Activated CD8-positive, alpha-beta T cell treated with anti-CD3 and anti-CD28 coated beads for 36 hours (primary cell): ENCODE measurements at places on chromosomes 5 and 9. TPM values are rescaled to one million over a fixed set of nuclear protein-coding genes. Genes with fewer than 3 reads are reported as not detected.

PLPPR1 gene
- total RNA-seq: not detected

DNA sequence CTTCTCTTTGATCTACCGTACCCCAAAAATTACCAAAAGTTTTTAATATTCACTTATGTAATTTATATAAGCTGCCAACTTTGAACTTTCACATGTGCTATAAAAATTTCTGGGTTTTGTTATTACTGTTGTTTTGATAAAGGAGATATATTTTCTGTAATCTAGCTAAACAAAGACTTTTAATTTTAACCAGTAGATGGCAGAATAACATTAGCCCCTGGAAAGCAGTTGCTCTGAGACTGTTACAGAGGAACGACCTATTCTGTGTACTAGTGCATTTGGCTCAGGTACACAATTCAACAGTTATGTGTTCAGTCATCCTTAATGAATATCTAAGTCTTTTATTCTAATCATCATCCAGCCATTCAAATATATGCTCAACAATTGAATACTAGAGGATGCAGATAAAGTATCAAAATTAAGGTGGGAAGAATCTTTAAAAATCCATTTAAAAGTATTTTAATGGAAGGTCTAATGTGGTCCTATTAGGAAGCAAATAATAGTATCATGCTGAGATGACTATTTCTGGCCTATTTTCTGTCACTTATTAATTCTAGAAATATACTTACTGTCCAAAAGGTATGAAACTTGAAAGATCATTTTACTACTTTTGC lies 8.6 kb downstream of the KLHL9 start:
- DNase-seq: no peak
- H3K27me3 ChIP-seq: no peaks in the 10 kb centered on the region
- peaks cover 42% of the 10 kb centered on the region for H3K4me1 ChIP-seq

DNA sequence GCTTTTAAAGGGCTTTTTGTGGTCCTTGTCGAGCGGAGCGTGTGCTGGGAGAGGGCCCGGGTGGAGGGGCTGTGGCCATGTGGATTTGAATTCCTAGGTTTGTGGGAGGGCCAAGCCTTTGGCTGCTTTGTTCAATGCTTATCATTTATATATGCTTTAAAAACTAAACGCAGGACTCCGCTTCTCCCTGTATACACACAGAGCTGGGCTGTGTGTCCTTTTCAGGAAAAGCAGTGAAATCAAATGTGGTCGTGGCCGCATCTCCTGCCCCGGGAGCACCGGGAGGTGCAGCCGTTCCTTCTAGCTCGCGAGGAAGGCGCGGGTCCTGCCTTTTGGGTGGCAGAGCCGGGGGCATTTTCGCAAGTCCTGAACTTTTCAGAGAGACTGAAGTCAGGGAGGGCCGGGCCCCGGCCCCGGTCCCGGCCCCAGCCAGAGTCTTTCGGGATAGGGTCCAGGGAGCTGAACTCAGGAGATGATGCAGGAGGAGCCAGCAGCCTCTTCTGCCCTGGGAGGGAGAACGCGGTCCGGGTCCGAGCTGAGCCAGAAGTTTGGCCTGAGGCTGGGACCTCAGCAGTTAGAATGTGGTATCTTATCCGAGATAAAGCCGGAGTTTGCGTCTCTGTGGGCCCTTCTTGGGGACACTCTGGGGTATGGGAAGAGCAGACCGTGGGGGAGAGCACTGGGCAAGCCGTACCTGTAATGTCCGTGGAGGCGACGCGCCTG lies 158.8 kb downstream of the C9orf152 start:
- peaks cover 26% of the 10 kb centered on the region for H3K4me1 ChIP-seq
- peaks cover 34% of the 10 kb centered on the region for H3K27me3 ChIP-seq
- peak; percentile 9 for DNase-seq
- no peak overlapping the region for H3K27ac ChIP-seq
- no peaks in the 10 kb centered on the region for H3K36me3 ChIP-seq
- peak overlapping the region; percentile 76 for H3K4me3 ChIP-seq

DNA sequence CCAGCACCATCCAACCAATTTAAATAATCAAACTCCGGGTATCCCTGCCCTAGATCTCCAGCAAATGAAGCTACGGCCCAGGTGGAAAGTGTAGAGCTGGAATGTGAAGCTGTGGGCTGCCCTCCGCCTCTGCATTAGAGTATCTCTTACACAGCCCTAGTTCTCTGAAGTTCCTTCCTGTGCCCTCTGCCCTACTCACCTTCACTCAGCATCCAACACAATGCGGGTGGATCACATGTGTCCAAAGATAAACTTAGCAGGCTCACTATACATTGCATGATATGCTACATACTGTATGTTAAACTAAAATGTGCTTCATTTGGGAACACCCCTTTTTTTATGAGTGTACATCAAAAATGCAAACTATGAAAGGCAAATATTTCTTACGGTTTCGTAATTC lies 70.0 kb upstream of the RAD23B start:
- peak; percentile 13 for DNase-seq
- no peak overlapping the region for H3K4me3 ChIP-seq
- peaks cover 15% of the 10 kb centered on the region for H3K4me1 ChIP-seq
- H3K27ac ChIP-seq: peak overlapping the region; percentile 82
- H3K36me3 ChIP-seq: no peaks in the 10 kb centered on the region

DNA sequence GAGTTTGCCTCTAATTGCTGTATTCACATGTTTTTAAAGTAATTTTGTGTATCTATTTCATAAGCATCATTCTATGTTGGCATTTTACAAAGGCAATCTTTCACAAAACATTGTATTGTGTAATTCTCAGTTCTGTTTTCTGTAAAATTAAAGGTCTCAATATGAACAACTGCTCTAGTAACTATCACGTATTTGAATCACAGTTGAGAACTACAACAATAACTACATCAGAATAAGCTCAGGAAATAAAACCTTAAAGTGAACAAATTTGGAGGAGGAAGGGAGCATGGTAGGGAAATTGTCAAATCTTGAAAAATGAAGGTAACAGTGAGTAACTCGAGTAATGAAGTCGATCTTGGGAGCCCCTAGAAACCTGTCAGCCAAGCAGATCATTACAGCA lies 22.5 kb upstream of the CAMK4 start:
- no peak for DNase-seq
- H3K4me1 ChIP-seq: peaks cover 18% of the 10 kb centered on the region
- no peak overlapping the region for H3K27ac ChIP-seq
- peaks cover 4% of the 10 kb centered on the region for H3K27me3 ChIP-seq

DNA sequence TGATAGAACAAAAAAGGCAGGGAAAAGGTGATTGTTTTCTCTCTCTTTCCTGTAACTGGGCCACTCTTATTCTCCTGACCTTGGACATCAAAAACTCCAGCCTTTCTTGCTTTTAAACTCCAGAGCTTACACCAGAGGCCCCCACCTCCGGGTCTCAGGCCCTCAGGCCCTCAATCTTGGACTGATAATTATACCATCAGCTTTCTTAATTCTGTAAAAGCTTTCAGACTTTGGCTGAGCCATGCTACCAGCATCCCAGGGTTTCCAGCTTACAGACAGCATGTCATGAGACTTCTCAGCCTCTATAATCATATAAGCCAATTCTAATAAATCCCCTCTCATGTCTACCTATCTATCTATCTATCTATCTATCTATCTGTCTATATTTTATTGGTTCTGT lies 137.7 kb downstream of the SNX18 start:
- DNase-seq: no peak
- H3K36me3 ChIP-seq: no peaks in the 10 kb centered on the region
- H3K27ac ChIP-seq: no peak overlapping the region
- H3K27me3 ChIP-seq: no peaks in the 10 kb centered on the region
- H3K4me1 ChIP-seq: peaks cover 13% of the 10 kb centered on the region

GRCh38 chr9:8649160-8649559 lies 849.6 kb upstream of the DMAC1 start:
- H3K36me3 ChIP-seq: no peaks in the 10 kb centered on the region
- H3K4me3 ChIP-seq: no peak overlapping the region
- no peak overlapping the region for H3K27ac ChIP-seq
- no peaks in the 10 kb centered on the region for H3K4me1 ChIP-seq

EPB41L4A gene
- total RNA-seq: not detected

DNA sequence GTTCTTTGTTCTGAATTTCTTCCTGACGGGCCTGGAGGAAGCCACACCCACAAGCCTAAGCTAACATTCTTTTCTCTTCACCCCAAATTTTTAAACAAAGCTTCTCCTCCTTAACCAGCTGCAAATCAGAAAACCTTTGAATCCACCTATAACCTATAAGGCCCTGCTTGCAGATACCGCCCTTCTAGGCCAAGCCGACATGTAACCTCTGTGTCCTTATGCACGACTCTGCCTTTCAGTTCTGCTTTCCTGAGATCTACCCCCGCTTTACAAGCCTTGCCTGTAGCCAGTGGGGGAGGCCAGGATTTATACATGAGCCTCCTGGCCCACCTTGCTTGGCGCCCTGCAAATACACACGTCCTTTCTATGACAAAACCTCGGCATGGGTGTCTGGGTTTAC lies 19.3 kb downstream of the BRD9 start:
- H3K36me3 ChIP-seq: peaks cover 62% of the 10 kb centered on the region
- no peak for DNase-seq
- no peaks in the 10 kb centered on the region for H3K4me1 ChIP-seq
- no peak overlapping the region for H3K4me3 ChIP-seq

DNA sequence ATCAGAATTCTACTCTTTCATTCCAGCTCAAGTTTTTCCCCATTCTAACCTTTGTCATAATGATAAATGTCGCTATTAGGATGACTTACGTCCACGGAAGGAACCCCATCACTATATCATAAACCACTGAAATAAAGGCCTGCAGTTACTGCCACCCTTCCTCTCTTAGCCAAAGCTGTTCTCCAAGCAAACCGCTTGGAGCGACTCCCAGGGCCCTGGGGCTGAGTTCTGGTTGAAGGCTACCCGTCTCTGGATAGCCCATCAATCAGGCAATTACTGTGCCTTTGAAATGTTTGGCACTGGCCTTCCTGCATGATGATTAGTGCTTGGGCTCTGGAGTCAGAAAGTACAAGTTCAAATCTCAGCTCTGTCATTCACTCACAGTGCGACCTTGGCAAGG lies 386.0 kb downstream of the SPOCK1 start:
- DNase-seq: no peak
- no peaks in the 10 kb centered on the region for H3K36me3 ChIP-seq
- H3K27me3 ChIP-seq: peaks cover 8% of the 10 kb centered on the region
- H3K4me1 ChIP-seq: peaks cover 5% of the 10 kb centered on the region

PCDH1 gene
- total RNA-seq: not detected

DNA sequence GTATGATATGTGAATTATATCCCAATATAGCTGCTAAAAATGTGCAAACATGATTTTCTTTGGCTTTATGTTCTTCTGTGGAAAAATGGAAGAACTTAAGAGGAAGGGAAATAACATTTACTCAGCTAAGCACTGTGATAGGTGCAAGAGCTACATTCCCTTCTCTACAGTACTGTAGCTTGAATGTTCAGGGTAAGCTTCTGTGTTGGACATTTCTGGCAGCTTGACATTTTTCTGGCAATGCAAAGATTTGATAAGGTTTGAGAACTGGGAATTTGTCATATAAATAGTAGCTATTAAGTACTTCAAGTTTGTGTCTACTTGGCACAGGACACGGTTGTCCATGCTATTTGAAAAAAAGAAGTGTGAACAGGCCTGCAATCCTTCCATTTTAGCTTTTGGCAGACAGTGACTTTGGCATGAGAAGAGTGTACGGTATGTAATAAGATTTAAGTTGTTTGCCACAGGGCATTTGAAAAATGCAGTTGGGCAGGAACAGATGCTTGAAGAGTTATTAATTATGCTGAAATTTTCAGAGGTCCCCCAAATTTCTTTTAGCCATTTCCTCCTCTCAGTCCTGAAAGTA lies 77.6 kb downstream of the KIF4B start:
- peaks cover 9% of the 10 kb centered on the region for H3K27me3 ChIP-seq
- no peak overlapping the region for H3K27ac ChIP-seq
- H3K36me3 ChIP-seq: no peaks in the 10 kb centered on the region
- no peak for DNase-seq
- H3K4me3 ChIP-seq: no peak overlapping the region
- no peaks in the 10 kb centered on the region for H3K4me1 ChIP-seq

RASGRF2 gene
- 14.9 TPM for total RNA-seq

KIF24 gene
- total RNA-seq: 5.8 TPM

GRCh38 chr9:89457376-89457855 lies 40.5 kb downstream of the SEMA4D start:
- H3K27ac ChIP-seq: peak overlapping the region; percentile 95
- no peaks in the 10 kb centered on the region for H3K27me3 ChIP-seq

DNA sequence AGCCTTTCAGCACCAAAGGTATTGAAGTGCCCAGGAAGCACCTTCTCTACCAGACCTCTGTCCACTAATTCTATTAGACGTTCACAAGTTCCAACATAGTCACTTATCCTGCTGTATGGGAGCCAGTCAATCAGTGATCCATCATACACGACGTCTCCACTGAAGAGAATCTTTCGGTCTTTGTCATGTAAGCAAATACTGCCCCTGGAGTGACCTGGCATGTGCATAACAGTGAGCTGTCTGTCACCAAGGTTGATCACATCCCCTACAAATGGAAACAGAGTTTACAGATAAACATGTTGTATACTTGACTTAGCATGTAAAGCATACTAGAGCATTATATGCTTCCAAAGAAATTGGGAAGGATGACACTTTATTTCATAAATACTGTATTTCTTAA lies 13.3 kb downstream of the MBLAC2 start:
- DNase-seq: no peak
- H3K27ac ChIP-seq: no peak overlapping the region
- H3K36me3 ChIP-seq: peaks cover 2% of the 10 kb centered on the region
- H3K4me3 ChIP-seq: no peak overlapping the region
- peaks cover under 1% of the 10 kb centered on the region for H3K4me1 ChIP-seq
- H3K27me3 ChIP-seq: no peaks in the 10 kb centered on the region

DNA sequence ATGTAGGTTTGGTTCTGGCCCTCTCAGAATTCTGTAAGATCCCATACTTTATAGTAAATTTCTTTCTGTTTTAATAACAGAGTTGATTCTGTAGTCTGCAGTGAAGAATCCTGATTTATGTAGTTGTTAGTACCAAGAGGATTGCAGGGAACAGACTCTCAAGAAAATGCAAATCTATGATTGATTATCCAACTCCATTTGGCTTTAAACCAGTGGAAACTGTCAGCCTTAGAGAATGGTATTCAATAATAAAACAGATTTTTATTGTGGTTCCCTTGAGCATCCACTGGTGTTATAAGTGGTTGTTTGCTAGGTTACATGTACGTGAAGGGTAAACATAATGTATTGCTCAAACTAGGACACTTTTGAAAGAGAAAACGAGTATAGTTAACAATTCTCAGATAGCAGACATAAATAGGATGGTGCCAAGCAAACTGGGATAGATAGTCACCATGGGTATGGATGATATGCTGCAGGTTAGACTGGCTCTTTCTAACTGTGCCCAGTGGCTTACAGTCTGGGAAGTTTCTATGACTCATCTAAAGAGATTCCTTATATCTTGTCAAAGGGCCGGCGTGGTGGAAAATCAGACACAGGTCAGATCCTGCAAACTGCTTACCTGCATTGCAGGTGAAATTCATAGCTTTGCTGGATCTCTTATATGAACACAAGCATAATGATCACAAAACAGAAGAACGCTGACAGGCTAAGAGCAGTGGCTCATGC lies 41.7 kb upstream of the RPS23 start:
- H3K27me3 ChIP-seq: peaks cover 24% of the 10 kb centered on the region
- DNase-seq: no peak
- no peak overlapping the region for H3K4me3 ChIP-seq
- H3K36me3 ChIP-seq: no peaks in the 10 kb centered on the region
- H3K4me1 ChIP-seq: no peaks in the 10 kb centered on the region

GRCh38 chr9:70413799-70414775 lies at the start of gene KLF9:
KLF9 (minus strand) TSS chr9:70414657; CDS start chr9:70413363, 1,294 bp downstream.
- H3K36me3 ChIP-seq: peaks cover 27% of the 10 kb centered on the region
- peak within 1 kb of the TSS; percentile 98 for H3K4me3 ChIP-seq
- peak within 1 kb of the TSS; percentile 100 for H3K27ac ChIP-seq
